Cardiac muscle cell (in vitro differentiated cells and primary cell): ENCODE measurements at places on chromosomes 4 and X. TPM values are rescaled to one million over a fixed set of nuclear protein-coding genes. Genes with fewer than 3 reads are reported as not detected.
A peak's percentile ranks its signal among the peaks of the same experiment; 100 is the strongest.

DNA sequence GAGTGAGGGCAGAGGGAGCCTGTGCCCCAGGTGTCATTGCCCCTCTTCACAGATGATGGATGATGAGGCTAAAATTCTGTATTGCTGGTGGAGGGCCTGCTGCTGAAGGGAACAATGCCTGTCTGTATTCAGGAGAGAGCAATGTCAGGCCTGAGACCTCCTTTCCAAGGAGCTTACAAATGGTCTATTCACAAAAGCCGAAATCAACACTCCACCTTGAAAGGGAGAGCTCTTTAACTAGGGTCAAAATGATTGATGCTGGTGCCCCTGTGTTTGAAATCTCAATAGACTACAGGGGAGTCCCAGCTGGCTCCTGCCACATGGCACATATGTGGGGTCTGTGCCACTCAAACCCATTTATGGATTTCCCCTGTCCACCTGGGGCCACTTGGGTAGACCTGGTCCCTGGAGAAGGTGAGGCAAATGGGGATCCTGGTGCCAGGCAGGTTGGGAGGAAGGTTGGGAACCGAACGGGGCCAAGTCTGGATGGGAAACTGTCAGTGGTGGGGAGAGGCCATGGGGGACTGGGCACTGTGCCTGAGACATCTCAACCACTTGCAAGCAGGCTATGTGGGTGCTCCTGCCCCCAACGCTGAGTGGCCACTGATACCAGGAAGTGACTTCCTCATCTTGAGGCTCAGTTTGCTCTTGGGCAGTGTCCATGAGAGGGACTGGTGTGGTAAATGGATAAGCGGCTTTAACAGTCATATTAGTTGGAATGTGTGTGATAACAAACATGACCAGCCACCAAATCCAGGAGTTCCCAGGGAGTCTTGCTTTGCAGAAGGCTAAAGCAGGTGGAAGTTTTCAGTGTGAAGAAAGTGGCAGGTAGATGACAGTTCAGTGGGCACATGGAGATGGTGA is 223.8 kb upstream of the PSAPL1 start:
- H3K27ac ChIP-seq = no peak overlapping the region
- peaks cover 20% of the 10 kb centered on the region for H3K4me1 ChIP-seq
- H3K27me3 ChIP-seq = no peaks in the 10 kb centered on the region
- no peak for DNase-seq

DNA sequence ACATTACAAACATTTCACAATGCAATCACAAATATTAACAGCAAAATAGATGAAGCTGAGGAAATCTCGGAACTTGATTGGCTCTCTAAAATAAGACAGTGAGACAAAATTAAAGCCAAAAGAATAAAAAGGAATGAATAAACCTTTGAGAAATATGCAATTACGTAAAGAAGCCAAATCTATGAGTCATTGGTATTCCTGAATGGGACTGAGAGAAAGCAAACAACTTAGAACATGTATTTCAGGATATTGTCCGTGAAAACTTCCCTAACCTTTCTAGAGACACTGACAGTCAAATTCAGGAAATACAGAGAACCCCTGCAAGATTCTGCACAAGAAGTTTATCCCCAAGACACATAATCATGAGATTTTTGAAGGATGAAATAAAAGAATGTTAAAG is 48.4 kb upstream of the SPANXN2 start:
- no peaks in the 10 kb centered on the region for H3K4me1 ChIP-seq
- H3K27ac ChIP-seq = no peak overlapping the region
- H3K36me3 ChIP-seq = no peaks in the 10 kb centered on the region
- H3K27me3 ChIP-seq = no peaks in the 10 kb centered on the region
- no peak for DNase-seq

Gene CACNA1F
- total RNA-seq = 0.45 and 1.0 TPM in 2 replicates

Gene ZMAT1
- total RNA-seq = 3.5 and 7.3 TPM in 2 replicates

- H3K27ac ChIP-seq = no peak overlapping the region
- no peaks in the 10 kb centered on the region for H3K36me3 ChIP-seq
- no peaks in the 10 kb centered on the region for H3K27me3 ChIP-seq
Observed at GRCh38 chr4:136784326-136784725, 748.0 kb downstream of the PCDH18 start.

Gene SPANXD
- not detected in 2 replicates for total RNA-seq

- H3K4me3 ChIP-seq = peak overlapping the region; percentile 75
- peaks cover 10% of the 10 kb centered on the region for H3K4me1 ChIP-seq
- peak; percentile 91 for DNase-seq
- H3K36me3 ChIP-seq = no peaks in the 10 kb centered on the region
- H3K27ac ChIP-seq = peak overlapping the region; percentile 96
Observed at GRCh38 chr4:39637586-39638353, 895 bp downstream of the SMIM14 start.

DNA sequence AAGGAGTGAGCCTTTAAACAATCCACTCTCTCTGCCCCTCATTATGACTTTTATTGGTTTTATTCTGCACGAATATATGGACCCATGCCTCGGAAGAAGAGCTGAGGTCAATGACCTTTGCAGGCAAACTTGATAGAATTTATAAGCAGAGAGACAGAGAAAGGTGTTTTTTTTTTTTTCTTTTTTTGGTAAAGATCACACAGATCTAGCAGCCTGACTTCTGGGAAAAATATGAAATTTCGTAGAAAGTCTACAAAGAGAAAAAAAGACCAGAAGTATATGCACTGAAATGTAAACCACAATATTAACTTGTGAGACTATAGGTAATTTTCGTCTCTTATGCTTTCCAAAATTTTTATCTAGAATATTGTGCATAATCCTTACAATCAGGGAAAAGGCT is 61.6 kb downstream of the LEF1 start:
- no peaks in the 10 kb centered on the region for H3K36me3 ChIP-seq
- H3K27ac ChIP-seq = no peak overlapping the region
- no peak for DNase-seq
- H3K4me3 ChIP-seq = no peak overlapping the region

GRCh38 chr4:26723216-26723615 is 137.4 kb upstream of the STIM2 start:
- no peaks in the 10 kb centered on the region for H3K36me3 ChIP-seq
- H3K27me3 ChIP-seq = no peaks in the 10 kb centered on the region

Gene RENBP
- total RNA-seq = 5.7 and 12.4 TPM in 2 replicates

GRCh38 chr4:2768921-2769336 is 12.8 kb upstream of the TNIP2 start:
- H3K27ac ChIP-seq = no peak overlapping the region
- H3K27me3 ChIP-seq = no peaks in the 10 kb centered on the region
- peaks cover 20% of the 10 kb centered on the region for H3K4me1 ChIP-seq
- peak; percentile 29 for DNase-seq

- no peaks in the 10 kb centered on the region for H3K27me3 ChIP-seq
- H3K4me1 ChIP-seq = no peaks in the 10 kb centered on the region
- no peaks in the 10 kb centered on the region for H3K36me3 ChIP-seq
- H3K27ac ChIP-seq = no peak overlapping the region
- no peak overlapping the region for H3K4me3 ChIP-seq
Observed at GRCh38 chrX:7025471-7025870, 122.0 kb upstream of the STS start.

- no peaks in the 10 kb centered on the region for H3K27me3 ChIP-seq
- H3K36me3 ChIP-seq = no peaks in the 10 kb centered on the region
- H3K27ac ChIP-seq = no peak overlapping the region
- DNase-seq = no peak
- no peaks in the 10 kb centered on the region for H3K4me1 ChIP-seq
- H3K4me3 ChIP-seq = no peak overlapping the region
Observed at GRCh38 chr4:187332141-187332540, 608.5 kb upstream of the FAT1 start.

DNA sequence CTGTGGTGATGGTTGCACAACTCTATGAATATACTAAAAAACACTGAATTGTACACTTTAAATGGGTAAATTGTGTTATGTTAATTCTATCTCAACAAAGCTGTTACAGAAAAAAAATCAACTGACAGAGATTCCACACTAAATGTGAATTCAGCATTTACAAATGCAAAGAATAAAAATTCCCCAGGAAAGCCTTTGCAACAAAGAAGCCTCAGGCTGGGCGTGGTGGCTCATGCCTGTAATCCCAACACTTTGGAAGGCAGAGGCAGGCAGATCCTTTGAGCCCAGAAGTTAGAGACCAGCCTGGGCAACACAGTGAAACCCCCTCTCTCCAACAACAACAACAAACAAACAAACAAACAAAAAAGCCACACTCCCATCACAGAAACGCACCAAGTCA is 8.9 kb downstream of the BCLAF3 start:
- H3K27me3 ChIP-seq = no peaks in the 10 kb centered on the region
- no peaks in the 10 kb centered on the region for H3K4me1 ChIP-seq
- no peak overlapping the region for H3K4me3 ChIP-seq
- H3K27ac ChIP-seq = no peak overlapping the region
- no peaks in the 10 kb centered on the region for H3K36me3 ChIP-seq
- no peak for DNase-seq

DNA sequence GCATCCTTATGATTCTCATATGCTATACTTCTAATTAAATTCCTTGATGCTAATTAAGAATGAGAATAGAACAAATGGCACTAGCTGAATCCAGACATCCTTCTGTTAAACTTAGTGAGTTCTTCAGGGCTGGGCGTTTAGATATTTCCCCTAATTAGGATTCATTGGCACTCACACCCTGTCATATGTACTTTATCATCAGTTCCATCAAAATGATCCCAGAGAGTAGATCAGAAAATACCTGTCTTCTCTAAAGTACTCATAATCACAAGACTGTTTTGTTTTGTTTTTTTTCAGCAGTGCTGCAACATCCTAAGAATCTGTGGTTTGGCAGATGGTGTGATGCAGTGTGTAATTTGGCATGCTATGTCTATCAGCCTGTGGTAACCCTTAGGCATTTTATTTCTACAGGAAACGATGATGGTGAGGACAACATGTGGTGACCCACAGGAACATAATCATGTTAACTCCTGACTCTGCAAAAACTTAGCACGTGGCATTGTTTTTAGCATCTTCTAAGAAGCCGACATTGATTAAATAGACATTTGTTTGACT is 2528.4 kb downstream of the ARAP2 start:
- DNase-seq = no peak
- H3K4me1 ChIP-seq = no peaks in the 10 kb centered on the region
- H3K27me3 ChIP-seq = no peaks in the 10 kb centered on the region

GRCh38 chr4:130855533-130855932 is 1759.6 kb downstream of the C4orf33 start:
- no peak for DNase-seq
- no peaks in the 10 kb centered on the region for H3K36me3 ChIP-seq
- no peak overlapping the region for H3K27ac ChIP-seq
- no peak overlapping the region for H3K4me3 ChIP-seq

Gene SCML2
- total RNA-seq = 4.6 and 6.1 TPM in 2 replicates

GRCh38 chr4:5137927-5138326 is 86.6 kb downstream of the STK32B start:
- H3K4me3 ChIP-seq = no peak overlapping the region
- no peaks in the 10 kb centered on the region for H3K4me1 ChIP-seq
- no peak overlapping the region for H3K27ac ChIP-seq
- no peaks in the 10 kb centered on the region for H3K36me3 ChIP-seq
- no peaks in the 10 kb centered on the region for H3K27me3 ChIP-seq
- DNase-seq = no peak

Gene EVC2
- total RNA-seq = 3.1 and 3.3 TPM in 2 replicates

Gene COX7B2
- not detected in 2 replicates for total RNA-seq

GRCh38 chrX:112067601-112068000 is 15.0 kb downstream of the TRPC5 start:
- H3K4me3 ChIP-seq = no peak overlapping the region
- no peak overlapping the region for H3K27ac ChIP-seq
- H3K4me1 ChIP-seq = no peaks in the 10 kb centered on the region
- H3K27me3 ChIP-seq = no peaks in the 10 kb centered on the region
- no peak for DNase-seq

GRCh38 chrX:4588893-4589292 is 875.4 kb upstream of the PRKX start:
- no peak overlapping the region for H3K27ac ChIP-seq
- H3K36me3 ChIP-seq = no peaks in the 10 kb centered on the region
- no peaks in the 10 kb centered on the region for H3K27me3 ChIP-seq
- no peaks in the 10 kb centered on the region for H3K4me1 ChIP-seq
- DNase-seq = no peak
- no peak overlapping the region for H3K4me3 ChIP-seq

GRCh38 chrX:34491126-34491525 is 166.0 kb downstream of the TMEM47 start:
- H3K27me3 ChIP-seq = no peaks in the 10 kb centered on the region
- no peak for DNase-seq
- no peak overlapping the region for H3K27ac ChIP-seq
- no peak overlapping the region for H3K4me3 ChIP-seq

DNA sequence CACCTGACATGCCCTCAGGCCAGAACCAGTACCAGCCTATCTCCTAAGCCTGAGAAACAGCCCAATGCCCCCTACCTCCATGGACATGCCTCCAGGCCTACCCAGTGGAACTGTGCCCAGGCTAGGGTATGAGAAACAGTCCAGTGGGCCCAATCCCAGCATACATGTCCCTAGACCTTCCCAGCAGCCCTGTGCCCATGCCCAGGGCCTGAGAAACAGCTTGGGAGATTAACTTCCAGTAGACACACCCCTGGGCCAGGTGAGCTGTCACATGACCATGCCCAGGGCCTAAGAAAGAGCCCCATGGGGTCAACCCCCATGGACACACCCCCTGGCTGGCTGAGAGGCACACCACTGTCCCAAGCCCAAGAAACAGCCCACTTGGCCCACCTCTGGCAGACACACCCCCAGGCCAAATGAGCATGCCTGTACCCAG is 78.8 kb downstream of the CBR4 start:
- peak overlapping the region; percentile 58 for H3K27ac ChIP-seq
- no peaks in the 10 kb centered on the region for H3K4me1 ChIP-seq
- peaks cover 31% of the 10 kb centered on the region for H3K36me3 ChIP-seq
- H3K27me3 ChIP-seq = no peaks in the 10 kb centered on the region

Gene NAA11
- not detected in 2 replicates for total RNA-seq

Gene CXCL3
- not detected in 2 replicates for total RNA-seq

Gene CXCL1
- not detected in 2 replicates for total RNA-seq
